ENCODE measurements at places on chromosomes 3 and 15.

DNA sequence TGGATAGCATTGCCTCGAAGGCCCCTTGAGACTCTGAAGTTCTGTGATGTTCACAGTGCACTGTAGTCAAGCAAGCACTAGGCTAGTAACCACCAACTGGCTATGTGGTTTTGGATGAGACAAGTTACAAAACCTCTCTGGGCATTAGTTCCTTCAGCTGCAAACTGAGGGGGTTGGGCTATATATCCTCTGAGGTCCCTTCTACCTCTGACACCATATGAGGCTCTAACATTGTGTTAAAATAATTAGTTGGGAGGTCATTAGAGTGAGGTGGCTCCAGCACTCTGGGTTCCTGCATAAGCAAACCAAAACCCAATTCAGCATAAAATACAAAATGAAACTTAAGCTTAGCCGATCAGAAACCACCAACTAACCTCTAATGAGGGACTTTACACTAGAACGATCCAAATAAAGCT is 209.5 kb upstream of the LRRN1 start:
- DNase-seq, result no peak

- no peak for DNase-seq
Observed at GRCh38 chr3:332701-333100, 136.1 kb downstream of the CHL1 start.

- DNase-seq, result no peak
Observed at GRCh38 chr15:93816815-93817214, 414.5 kb upstream of the MCTP2 start.

GRCh38 chr3:157460253-157460652 is 23.6 kb downstream of the PTX3 start:
- peak; percentile 70 for DNase-seq

DNA sequence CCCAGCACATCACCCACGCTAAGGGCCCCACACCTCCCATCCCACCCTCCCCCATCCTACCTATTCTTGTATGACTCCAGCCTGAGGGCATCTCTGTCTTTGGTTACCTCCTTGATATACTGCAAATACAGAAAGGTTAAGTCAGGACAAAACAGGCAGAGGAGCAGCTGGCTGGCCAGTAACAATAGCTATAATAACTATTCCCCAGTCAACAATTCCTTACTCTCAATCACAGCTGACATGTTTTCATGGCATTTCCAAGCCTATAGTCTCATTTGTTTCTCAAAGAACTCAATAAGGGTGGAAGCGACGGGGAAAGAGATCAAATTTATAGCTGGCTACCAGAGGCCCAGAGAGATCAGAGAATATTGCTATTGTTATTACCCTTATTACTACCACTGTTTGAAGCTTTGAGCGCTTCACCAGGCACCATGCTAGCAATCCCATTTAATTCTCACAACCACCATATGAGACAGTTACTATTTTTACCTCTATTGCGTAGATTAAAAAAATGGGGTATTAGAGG is 93.0 kb upstream of the C2CD4B start:
- DNase-seq, result no peak

GRCh38 chr3:169769287-169770181 is at the start of gene ACTRT3:
Gene ACTRT3 (minus strand): TSS chr3:169769561. CDS start chr3:169769520, 41 bp downstream.
- no peak for DNase-seq

DNA sequence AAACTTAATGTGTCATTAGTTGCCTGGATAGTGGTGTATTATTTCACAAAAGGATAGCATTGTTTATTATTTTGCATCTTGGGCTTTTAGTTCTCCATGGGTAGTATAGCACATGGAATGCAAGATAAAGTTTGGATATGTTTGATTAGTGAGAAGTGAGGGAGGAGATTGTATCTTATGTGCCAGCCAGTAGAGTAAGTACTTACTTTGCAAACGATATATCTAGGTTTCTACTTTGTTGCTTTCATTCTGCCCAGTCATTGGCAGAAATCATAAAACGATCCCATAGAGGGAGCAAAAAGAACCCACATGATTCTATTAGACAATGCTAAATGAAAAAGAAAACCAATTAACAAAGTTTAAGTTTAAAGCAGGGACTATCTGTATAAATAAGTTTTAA is 105.3 kb downstream of the RARB start:
- DNase-seq, result no peak

- DNase-seq, result no peak
Observed at GRCh38 chr3:177282119-177282655, 84.9 kb upstream of the TBL1XR1 start.

DNA sequence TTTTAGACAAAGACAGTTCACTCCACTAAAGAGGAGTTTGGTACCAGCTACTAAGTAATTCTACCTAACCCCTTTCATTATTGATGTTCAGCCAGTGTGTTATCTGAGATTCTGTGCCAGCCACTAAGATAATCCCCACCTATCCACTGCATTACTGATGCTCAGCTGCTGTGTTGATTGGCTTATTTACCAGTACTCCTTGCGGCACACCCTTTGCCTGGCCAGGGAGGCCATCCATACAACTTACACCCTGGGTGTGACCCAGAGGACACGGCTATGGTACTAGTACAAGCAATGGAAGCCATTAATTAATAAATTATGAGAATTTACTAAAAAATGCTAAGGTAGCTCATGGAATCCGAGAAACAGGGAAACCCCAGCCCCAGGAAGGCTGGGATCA is 290.7 kb upstream of the CTNNB1 start:
- no peak for DNase-seq

DNA sequence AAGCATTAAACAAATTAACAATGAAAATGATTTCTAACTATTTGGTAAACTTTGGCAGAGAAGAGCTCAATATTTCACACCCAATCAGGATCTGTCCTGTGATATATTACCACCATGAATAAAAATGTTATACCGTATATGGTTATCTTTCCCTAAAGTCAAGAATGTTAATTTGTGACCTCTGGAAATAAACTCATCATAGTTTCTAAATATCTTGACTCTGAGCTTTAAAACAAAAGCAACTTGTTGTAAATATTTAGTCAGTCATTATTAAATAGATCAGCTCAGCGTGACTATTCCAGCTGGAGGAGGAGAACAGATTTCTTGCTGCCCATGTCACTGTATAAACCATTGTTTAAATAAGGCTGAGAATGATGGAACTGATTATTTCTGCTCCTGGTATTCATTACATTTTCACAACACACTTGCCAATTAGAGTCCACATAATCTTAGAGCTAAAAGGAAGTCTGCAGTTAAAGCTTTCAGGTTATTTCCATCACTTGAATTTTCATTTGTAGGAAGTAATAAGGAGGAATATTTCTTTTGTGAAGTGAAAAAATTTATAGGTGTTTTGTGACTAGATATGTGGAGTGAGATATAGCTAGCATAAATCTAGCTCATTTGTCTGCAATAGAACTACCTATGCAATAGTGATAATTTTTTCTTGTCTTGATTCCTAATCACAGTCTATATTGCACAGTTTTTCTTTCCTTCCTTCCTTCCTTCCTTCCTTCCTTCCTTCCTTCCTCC is 106.5 kb upstream of the P2RY1 start:
- no peak for DNase-seq

DNA sequence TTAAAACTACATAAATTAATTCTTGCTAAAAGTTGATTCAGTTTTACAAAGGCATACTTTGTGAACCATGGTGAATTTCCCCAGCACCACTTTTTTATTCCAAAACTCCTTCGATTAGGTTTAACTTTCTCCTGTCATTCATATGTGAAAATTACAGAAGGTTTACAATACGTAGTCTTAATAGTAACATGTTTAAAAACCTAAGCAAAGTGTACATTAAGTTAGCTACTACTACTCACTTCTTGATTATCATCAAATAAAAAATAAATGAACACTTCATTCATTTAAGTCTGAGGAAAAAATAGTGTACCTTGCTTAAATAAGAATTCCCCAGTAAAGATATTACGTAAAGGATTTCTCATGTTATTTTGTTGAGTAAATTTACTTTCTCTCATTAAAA is 38.6 kb downstream of the DCUN1D1 start:
- no peak for DNase-seq

DNA sequence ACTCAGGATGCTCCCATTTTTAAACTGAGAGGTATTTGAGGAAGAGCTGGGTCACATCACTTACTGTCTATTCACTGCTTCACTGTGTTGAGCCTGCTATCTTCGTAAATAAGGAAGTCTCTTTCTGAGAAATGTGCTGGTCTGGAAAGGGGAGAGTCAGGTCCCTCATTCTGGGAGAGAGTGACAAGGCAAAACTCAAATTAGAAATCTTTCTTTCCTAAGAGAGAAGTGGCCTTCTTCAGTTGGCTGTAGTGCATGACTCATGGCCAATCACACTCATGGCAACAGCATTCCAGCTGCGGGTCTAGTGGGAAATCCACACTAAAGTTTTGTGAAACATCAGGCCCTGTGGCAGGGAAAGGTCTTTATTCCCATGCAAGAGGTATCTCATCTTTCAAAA is 11.5 kb upstream of the TIMP4 start:
- no peak for DNase-seq

GRCh38 chr15:75309711-75310110 is 26.2 kb upstream of the COMMD4 start:
- no peak for DNase-seq

DNA sequence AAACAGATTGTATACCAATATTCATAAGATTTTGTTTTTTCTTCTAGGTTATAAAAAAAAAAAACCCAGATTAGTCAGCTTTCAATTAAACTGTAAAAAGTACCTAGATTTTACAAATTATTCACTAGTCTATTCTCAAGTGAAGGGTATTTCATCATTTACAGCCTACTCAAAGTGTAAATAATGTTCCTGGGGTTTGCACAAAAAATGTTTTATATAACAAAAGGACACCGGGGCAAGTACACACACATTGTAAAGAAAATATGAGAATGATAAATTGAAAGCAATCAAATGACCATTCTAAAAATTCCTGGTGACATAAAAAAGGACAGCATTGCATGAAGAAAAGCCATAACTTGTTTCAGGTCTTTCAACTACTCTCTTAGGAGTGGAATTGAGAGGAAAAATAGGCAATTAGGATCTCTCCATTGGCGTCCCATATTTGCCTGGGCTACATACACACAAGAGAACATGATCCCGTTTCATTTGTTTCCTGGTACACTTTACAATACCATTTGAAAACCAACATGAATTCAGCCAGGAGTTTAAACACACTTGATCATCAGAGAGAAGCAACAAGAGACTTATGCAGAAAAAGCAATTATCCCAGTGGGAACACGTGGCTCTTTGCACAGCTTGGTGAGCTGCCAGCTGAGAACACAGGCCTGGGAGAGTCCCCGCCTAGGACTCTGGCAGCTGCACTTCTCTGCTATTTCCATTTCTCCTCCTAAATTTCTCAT is 1039.2 kb downstream of the ROBO1 start:
- DNase-seq, result no peak

GRCh38 chr15:85792102-85792731 is 2.5 kb downstream of the KLHL25 start:
- DNase-seq, result no peak

DNA sequence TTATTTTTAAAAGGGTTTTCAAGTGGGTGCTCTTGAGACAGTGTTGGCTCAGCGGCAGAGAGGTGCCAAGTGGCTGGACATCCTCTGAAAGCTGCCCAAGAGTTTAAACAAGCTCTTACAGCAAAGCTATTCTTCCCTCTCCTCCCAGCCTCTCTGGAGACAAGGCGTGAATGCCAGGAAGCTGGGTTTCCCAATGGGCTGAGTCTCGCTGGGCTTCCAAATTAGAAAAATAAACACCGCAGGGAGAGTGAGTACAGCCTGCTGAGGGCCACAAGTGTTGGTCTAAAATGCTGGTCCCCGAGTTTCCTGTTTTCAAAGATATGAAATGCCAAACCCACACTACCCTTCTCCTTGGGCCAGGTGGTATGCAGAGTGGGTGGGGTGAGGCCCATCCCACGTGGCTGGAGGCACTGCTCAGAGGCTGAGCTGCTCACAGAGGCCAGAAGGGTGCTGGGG is 36.4 kb downstream of the ZDHHC3 start:
- DNase-seq, result no peak

DNA sequence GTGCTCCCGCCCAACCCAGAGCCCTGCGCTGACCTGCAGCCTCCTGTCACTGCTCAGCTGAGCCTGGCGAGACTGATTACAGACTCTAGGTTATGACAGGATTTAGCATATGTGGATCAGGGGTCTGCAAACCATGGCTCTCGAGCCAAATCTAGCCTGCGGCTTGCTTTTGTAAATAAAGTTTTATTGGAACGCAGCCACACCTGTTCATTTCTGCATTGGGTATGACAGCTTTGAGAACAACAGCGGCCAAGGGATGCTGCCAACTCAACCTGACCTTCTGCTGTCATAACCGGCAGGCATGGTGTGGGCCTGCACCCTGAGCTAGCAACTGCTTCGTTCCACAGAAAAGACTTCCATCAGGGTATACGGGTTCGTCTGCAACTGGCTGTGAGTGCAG is 50.5 kb upstream of the IQSEC1 start:
- no peak for DNase-seq

DNA sequence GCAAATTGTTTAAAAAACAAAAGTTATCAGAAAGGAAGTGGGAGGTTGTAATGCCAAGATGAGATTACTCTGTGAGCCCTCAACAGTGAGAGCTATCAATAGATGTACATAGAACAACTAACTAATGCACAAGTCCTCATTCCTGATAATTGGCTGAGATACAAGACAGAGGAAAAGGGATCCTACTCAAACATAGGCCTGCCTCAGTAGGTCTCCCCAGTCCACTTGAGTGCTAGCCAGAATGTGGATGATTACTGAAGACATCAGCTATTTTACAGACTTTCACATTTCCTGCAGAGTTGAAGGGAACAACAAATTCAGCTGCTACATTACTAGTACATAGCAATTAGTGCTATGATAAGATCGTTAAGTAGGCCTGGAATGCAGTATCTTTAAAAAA is 981.9 kb downstream of the TUSC7 start:
- DNase-seq, result no peak

DNA sequence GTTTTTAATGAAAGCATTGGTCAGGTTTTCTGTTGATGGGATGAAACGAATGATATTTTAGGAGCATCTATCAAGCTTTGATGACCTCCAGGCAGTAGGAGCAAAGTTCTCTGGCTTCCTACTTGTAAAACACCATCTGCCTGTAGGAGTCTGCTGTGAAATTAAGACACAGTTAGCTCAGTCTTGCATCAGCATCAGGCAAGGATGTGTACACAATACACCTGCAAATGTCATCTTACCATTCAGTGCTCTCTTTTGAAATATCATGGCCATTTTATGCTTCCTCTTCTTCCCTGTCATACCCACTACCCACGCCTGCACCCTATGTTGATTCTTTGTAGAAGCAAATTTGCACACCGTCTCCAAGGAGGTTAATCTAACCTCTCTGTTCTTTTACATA is 38.2 kb downstream of the B3GALNT1 start:
- DNase-seq, result no peak

DNA sequence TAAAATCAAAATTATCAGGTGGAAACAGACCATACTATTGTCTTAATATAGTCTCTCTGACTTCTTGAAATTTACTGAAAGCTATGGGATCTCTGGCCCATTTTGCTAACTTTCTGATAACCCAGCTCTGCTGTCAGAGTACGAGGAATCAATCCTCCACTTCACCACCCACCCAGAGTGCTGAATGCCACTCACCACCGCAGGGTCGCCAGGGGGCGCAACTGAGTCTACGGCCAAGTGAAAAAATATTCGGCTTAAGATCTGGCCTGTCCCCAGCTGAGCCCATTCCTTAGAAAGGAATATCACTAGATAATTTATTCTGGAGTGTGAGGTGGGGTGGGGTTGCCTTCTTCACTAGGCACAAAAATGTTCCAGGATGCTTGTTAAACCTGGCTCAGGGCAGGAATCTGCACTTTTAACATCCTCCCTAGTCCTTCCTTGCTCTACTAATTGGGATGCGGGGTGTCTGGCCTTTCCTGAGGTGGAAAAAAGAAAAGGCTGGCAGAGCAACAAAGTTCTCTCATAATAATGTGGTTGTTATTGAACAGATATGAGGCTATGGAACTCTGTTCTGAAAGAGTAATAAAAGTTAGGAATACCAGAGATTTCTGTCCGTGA is 520.6 kb downstream of the MFSD1 start:
- DNase-seq, result no peak

- no peak for DNase-seq
Observed at GRCh38 chr3:192260116-192261010, 467.0 kb downstream of the FGF12 start.

All from BJ (cell line).